ENCODE measurements at places on chromosomes 5 and 9.

- DNase-seq = no peak
Observed at GRCh38 chr5:62082370-62082801, 223.6 kb upstream of the KIF2A start.

DNA sequence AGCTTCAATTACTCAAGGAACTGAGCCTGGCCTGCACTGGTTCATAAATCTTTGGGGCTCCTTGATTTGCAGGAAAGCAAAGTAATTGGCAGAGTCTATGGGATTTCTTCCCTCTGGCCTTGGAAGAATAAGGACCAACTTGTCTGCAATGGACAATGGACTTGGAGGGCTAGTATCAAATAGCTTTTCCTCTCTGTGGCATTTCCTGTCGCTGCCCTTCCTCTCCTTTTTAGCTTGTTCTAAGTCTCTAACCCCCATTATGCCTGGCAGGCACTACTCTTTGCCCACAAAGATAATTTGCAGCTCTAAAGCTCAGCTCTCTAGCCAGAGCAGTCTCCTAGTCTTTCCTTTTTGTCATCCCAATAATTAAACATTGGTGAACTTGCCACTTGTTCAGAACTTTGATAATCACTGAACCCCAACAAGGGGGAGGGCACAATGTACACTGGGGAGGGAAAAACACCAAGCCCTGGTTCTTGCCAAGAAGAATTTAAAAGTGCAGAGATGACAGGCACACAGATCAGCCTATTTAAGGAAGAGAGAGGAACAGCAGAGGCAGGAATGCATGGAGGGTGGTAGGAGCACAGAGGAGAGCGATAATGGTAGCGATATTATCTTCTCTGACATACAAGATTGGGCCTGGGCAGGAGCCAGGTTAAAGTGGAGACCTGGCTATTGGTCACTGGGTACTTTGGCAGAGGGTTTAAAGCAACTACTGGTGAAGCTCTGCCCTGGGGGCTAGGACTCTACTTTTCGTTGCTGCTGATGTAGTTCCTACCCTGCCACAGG lies 38.5 kb downstream of the FAM219A start:
- no peak for DNase-seq

- DNase-seq = no peak
Observed at GRCh38 chr5:145244788-145245187, 590.4 kb downstream of the PRELID2 start.

DNA sequence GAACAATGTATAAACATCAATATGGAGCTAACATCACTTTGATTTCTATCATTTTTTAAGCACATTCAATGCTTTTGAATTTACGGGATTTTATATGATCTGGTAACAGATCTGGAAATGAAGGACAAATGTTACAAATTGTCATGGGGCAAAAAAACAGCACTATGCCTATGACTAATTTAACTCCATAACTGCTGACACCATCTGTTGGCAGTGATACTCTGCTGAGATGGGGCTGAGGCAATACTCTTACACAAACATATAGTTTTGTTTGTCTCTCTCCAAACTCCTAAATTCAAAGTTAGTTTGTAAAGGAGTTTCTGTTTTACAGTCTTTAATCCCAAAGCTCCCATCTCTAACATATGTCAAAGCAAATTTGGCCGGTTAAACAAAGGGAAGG lies 132.5 kb upstream of the FER start:
- no peak for DNase-seq

DNA sequence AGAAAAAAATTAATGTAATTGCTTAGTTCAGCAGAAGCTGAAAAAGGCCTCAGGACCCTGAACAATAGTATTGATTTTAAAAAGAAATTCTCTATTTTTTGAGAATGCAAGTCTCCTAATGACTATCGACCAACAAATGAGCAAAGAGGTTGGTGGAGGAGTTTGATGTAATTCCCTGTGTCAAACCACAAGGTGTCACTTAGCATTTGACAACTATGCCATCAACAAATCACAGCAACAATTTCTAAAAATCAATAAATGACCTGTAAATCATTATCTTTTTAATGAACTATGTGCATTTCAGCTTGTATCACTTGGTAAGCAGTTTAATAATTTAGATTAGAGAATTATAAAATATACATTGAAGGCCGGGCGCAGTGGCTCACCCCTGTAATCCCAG lies 133.7 kb downstream of the PRELID2 start:
- no peak for DNase-seq

GRCh38 chr5:17163221-17163620 lies 54.2 kb upstream of the BASP1 start:
- DNase-seq = no peak

GRCh38 chr9:104686081-104686480 lies 8.2 kb upstream of the OR13D1 start:
- no peak for DNase-seq

DNA sequence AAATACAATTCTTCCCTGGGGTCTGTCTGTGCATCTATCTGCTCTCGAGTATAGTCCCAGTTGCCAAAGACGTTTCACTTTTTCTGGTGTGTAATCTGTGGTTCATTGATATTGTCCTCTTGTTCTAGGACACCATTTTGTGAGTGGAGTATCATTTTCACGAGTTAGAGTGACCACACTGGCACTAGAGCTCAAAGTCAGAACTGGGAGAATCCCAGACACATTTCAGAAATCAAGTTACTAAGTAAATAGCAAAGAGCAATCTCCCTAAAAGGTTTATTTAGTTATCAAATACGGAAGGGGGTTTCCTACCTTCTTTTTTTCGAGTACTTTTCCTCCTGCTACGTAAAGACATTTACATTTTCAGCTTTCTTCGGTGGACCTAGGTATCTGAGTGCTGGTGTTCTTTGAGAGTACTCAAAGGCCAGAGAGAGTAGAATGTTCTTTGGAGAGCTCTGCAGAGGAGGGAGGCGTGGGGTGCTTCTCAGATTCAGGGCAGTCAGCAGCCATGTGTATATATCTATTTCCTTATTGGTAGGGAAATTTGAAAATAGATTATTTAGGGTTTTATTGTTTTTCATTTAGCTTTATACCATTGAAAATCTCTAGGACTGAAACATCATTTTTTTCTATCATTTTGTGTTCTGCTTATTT lies 8.9 kb upstream of the HSPA9 start:
- no peak for DNase-seq

DNA sequence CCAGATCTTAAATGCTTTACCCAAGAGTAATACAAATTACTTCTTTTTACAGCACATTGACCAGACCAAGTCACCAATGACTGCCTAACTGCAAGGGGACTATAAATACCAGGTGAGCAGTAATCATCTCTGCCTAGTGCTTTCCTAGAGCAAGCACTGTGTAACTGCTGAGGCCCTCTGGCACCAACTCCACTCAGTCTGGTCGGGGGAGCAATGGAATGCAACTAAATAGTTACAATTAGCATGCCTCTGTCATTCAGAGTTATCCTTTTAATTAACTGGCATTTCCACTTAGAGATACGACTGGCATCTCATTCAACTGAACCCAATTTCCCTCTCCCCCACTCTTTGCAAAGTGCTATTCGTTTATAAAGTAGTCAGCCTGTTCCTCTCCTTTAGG lies 1309.1 kb upstream of the DMAC1 start:
- no peak for DNase-seq

GRCh38 chr9:34989946-34990635 lies 546 bp downstream of the DNAJB5 start:
- DNase-seq = no peak

- DNase-seq = no peak
Observed at GRCh38 chr5:31682851-31683250, 43.9 kb downstream of the PDZD2 start.

All from NCI-H524 treated with DMSO at 0.1 percent for 48 hours (cell line).